Renal pelvis (tissue), 12 donors: ENCODE measurements at places on chromosomes 13 and 19. TPM values are rescaled to one million over a fixed set of nuclear protein-coding genes. Genes with fewer than 3 reads are reported as not detected.

Gene ODAD3
- 2.0 TPM for polyA plus RNA-seq

Gene RETN
- 1.4 TPM for polyA plus RNA-seq

Gene MAG
- polyA plus RNA-seq: 6.2 TPM

Gene COL5A3
- polyA plus RNA-seq: 1.1 TPM

GRCh38 chr13:85255978-85256377 is 543.2 kb downstream of the SLITRK6 start:
- DNase-seq: no peak

Gene PSG7
- polyA plus RNA-seq: not detected

DNA sequence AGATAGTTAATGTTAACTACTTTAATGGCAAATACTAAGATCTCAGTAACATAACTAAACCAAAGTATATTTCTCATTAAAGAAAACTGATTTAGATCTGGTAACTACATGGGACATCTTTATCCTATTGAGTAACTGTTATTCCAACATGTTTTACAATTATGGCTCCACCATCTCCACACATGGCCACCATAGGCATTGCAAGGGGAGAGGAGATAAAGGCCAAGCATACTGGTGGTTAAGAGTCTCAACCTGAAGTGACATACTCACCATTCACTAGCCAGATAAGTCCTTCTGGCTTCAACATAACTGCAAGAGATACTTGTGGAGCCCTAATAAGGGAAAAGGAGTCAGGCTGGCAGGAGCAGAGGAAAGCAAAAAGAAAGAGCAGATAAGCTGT is 1586.4 kb upstream of the SPRY2 start:
- no peak for DNase-seq

GRCh38 chr13:33316890-33317289 is 31.3 kb upstream of the STARD13 start:
- no peak for DNase-seq

Gene OR10H1
- polyA plus RNA-seq: not detected

DNA sequence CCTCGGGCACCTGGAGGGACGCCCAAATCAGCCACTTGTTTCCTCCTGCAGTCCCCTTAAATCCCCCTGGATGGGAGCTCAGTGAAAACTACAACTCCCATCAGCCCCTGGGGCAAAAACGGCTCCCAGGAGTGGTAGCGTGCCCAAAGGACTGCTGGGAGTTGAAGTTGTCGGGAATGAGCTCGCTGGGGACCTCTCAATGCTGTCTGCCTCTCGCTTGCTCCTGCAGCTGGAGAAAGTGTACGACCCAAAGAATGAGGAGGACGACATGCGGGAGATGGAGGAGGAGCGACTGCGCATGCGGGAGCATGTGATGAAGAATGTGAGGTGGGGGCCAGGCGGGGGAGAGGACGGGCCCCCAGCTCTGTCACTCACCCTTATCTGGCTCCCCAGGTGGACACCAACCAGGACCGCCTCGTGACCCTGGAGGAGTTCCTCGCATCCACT is 14.7 kb upstream of the DHDH start:
- no peak for DNase-seq

DNA sequence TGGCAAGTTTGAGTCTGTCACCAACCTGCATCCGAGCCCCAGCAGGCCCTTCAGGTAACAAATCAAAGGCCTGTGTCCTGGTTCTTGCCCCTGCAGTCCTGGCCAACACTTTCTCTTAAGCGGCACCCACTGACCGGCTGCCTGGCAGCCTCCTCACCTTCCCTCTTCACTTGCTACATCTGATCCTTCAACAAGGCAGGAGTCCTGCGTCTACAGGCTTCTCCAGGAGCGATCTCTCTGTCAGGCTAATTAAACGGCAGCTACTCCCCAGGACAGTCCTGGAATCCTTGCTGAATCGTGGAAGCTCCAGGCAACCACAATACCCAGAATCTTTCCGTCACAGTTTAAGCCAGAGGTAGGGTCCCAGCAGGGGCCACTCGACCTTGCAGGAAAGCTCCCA is 41.1 kb upstream of the GAS6 start:
- DNase-seq: no peak

Gene OVOL3
- polyA plus RNA-seq: not detected

Gene TMPRSS9
- 0.27 TPM for polyA plus RNA-seq

Gene OLFM4
- 0.54 TPM for polyA plus RNA-seq

DNA sequence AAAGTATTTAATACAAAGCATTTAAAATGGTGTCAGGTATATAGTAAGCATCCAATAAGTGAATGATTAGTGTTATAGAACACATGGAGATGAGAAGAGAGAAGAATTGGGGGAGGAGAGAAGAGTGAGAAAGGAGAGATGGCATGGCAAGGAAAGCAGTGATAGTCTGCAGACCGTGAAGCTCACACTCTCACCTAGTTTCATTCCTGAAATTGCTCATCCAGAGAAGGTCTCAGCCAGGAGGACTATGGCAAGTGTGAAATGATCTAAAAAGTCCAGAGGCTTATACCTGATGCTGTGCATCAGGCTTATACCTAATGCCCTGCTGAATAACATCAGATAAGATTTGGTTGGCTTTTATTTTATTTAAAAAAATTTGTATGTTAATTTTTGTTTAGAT is 351.6 kb upstream of the KLF12 start:
- DNase-seq: no peak

Gene ZNF99
- 0.31 TPM for polyA plus RNA-seq

Gene UBE2S
- 57.4 TPM for polyA plus RNA-seq

DNA sequence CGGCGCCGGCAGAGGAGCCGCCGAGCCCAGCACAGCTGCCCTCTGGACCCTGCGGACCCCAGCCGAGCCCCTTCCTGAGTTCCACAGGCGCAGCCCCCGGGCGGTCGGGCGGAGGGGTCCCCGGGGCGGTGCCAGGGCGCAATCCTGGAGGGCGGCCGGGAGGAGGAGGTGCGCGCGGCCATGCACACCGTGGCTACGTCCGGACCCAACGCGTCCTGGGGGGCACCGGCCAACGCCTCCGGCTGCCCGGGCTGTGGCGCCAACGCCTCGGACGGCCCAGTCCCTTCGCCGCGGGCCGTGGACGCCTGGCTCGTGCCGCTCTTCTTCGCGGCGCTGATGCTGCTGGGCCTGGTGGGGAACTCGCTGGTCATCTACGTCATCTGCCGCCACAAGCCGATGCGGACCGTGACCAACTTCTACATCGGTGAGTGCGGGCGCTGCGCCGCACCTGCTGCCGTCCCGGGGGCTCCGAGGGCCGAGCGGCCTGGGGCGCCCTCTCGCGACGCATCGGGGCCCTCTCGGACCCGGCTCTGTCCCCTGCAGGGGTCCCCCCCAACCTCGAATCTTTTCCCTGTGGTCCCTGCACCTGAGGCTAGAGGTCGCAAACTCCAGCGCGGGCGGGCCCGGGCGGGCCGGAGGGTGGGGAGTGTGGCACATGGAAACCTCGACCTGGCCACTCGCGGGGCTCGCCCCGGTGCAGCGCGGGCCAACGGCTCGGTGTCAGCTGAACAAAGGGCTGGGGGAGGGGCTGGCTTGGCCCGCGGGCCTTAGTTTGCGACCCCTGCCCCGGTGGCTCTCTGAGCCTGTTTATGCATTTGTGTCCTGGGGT is at the start of gene KISS1R:
Gene KISS1R, plus strand, starts transcription at position 11 of the 829 bp plus-strand sequence. Its CDS starts 170 bp downstream, at position 181.
- DNase-seq: peak; percentile 67

Gene FCER2
- polyA plus RNA-seq: 0.12 TPM

DNA sequence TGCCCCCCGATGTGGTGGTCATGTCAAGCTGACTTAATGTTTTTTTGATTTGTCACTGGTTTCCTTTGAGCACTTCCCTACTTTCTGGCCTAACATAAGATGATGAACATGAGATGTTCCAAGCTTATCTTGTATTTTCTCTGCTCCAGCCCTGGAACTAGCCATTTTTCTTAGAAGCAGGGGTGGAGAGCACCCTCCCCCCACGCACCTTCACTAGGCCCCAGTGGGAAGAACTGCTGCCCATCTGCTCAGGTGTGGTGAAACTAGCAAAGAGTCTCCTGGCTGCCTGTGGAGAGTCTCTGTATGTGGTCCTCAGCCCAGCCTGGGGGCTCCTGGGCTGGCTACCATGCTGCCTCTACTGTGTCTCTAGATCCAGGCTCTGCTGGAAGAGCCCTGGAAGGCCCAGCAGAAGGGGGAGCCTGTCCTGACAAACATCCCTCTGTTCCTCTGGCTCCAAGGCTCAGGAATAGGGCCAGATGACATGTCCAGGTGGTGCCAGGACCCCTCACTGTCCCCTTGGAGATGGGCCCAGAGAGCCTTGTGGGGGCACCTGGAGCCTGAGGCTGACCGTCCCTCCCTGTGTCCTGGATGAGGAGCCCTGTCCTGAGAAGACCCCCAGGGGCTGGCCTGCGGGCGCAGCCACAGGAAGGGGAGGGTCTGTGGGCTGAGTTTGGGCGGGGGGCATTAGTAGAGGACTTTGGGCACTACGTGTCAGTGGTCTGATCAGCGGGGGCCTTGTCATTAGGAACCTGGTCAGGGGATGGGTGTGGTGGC is 4.8 kb upstream of the ZNF14 start:
- no peak for DNase-seq

GRCh38 chr13:100789968-100790367 is 115.4 kb upstream of the TMTC4 start:
- DNase-seq: no peak

- no peak for DNase-seq
These were observed 3.8 kb downstream of the LILRA4 start for GRCh38 chr19:54335164-54335563.

- no peak for DNase-seq
These were observed 349.4 kb downstream of the DLEU7 start for GRCh38 chr13:50494138-50494537.

Gene CCL25
- 0.44 TPM for polyA plus RNA-seq

DNA sequence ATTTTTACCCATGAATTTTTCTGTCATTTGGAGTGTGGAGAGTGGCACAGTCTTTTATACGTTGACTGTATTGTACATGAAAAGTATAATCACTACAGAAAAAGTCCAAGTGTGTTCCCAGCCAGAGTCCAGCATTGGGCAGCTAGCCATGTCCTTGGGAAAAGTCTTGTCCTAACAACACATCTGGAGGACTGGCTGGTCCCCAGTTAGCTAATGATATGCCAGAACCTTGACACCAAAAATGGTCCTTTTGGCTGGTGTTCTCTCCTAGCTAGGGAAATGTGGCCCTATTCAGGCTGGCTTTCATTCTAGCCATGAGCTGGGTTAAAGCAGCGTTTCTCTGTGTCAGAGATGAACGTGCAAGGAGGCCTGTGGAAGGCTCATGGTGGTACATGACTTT is 98.9 kb downstream of the ESD start:
- no peak for DNase-seq

- DNase-seq: no peak
These were observed 12.6 kb upstream of the ERICH6B start for GRCh38 chr13:45628094-45628493.

DNA sequence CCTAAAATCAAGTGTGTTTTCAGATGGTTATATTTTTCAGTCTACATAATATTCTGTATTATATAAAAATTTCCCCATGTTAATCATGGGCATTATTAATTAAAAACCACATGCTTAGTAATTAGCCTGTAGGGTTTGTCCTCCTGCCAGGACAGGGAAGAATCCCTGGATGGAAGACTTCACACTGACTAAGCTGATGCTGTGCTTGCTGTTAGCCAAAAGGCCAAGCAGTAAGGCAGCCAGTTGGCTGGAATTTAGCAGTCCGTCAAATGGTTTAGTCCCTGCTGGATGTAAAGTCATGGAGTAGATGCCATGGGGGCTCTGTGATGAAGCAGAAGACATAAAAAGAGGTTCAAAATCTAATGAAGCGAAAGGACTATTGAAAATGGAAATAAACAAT is 168.0 kb upstream of the OBI1 start:
- DNase-seq: no peak

GRCh38 chr19:43534305-43534815 is 1.4 kb downstream of the ZNF575 start:
- DNase-seq: no peak

GRCh38 chr13:47004540-47004939 is 107.7 kb upstream of the HTR2A start:
- no peak for DNase-seq

DNA sequence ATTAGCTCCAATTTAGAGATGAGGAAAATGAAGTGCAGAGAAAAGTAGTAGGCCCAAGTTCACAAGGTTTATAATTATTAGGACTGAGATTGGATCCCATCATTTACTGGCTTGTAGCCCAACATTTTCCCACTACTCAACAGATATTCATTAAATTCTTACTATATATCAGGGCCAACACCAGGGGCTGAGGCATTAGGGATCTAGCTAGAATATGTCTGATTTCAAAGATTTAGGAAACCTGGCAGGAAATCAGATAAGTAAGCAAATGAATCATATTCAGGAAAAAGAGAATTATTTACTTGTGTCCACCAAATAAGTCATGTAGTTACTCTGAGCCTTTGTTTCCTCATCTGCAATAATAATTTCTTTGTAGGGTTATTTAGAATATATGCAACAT is 94.3 kb downstream of the OXGR1 start:
- DNase-seq: no peak

DNA sequence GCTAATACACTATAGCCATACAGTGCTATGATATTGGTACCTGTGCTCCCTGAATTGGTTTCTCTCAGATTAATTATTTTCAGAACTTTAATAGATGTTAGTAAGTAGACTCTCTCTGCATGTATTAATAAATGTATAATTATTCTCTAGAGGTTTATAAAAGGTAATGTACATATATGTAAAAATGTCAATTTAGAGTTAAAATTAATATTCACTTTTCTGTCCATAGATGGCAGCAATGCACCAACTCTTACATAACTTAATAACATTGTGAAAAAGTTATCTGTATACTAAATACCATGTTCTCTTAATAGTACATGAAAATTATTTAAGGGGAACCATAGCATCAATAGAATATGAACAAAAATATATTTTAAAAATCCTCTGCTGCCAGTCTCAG is 515.0 kb upstream of the KLHL1 start:
- no peak for DNase-seq

DNA sequence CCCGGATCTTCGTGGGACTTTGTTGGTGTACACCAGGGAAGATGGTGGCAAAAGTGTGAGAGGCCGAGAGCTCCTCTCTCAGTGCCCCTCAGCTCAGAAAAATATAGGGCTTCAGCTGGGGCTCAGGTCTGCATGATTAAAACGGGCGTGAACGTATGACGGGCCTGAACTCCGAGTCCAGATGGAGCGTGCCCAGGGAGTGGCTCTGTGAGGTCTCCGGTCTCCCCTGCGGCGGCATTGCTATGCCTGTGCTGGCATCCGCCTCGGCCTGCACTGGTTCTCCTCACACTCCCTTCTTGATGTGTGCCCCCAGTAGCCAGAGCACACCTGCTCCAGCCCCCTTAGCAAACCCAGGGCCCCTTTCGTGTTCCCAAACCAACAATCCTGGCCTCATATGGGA is 82.0 kb downstream of the TEX29 start:
- no peak for DNase-seq

DNA sequence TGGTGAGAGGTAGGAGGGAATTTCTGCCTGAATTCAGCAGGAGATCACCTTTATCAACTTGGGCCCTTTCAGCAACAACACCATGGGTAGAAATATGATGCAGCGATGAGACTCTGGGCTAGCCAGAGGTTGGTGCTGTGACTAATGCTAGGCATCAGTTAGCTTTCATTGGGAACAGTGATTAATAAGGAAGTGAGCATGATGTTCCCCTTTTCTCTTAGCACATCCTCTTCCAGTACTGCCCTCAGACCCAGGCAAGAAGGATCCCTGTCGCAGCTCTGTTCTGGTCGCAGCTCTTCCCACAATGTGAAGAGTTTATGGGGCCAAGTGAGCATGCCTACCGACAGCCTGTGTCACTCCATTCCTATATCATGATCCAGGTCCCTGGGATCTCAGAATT is 100.5 kb downstream of the FLT1 start:
- no peak for DNase-seq

GRCh38 chr13:71056581-71056980 is 810.4 kb downstream of the DACH1 start:
- DNase-seq: no peak

GRCh38 chr19:47391510-47392223 is 27.7 kb downstream of the MEIS3 start:
- peak; percentile 47 for DNase-seq
